ENCODE measurements at places on chromosomes 12 and 14.

DNA sequence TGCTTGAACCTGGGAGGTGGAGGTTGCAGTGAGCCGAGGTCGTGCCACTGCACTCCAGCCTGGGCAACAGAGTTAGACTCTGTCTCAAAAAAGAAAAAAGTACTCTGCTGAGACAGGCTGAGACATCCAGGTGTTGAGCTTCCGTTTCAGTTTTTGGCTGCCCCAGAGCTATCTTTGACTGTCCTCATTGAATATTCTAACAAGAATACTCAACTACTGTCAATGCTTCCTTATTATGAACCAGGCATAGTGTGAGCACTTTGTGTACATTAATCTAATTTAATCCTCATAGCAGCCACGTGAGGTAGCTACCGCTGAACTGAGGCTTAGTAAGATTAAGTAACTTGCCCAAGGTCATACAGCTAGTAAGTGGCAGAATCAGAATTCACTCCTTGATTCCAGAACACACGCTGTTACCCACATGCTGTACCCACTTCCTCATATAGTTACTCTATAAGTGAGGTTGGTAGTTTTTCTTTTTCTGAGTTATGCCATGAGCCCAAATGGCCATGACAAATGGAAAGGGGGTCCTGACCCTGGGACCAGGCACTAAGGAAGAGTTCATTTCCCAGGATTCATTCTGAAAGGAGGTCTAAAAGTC, 11.3 kb downstream of the ALDH1L2 start:
- no peak for DNase-seq

- DNase-seq: no peak
Measured at GRCh38 chr12:131799828-131800593, 28.2 kb upstream of the MMP17 start.

GRCh38 chr12:28223858-28224257, 33.6 kb downstream of the CCDC91 start:
- no peak for DNase-seq

DNA sequence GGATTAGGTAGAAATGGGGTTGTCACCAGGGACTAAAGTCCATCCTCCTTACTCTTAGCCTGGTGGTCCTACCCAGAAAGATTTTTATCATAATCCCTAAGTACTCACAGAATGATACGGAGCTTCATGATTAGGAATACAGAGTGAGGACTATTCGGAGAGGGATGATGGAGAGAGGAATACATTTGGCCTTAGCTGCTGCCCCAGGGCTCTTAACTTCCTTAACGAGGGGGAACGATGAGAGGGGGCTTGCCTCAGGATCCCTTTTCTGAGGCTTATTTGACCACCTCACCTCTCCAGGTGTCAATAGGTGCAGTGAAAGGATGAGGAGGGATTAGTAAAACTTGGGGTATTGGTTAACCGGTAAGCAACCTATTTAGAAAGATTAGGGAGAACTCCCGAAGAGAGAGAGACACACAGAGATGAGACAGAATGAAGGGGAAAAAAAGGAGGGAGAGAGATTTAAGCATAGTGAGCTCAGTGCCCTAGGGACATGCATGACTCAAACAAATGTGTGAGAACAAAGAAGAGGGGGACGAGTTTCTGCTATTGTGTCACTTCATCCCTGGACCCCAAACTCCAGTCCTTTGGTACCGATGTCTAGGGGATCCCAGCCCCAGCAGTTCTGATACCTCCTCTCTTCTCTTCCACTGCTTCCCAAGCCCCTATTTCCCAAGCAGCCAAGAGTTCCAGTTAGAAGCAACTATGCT, 1.1 kb downstream of the NFE2 start:
- DNase-seq: no peak

GRCh38 chr12:110180591-110181005, 56.4 kb downstream of the IFT81 start:
- DNase-seq: no peak

DNA sequence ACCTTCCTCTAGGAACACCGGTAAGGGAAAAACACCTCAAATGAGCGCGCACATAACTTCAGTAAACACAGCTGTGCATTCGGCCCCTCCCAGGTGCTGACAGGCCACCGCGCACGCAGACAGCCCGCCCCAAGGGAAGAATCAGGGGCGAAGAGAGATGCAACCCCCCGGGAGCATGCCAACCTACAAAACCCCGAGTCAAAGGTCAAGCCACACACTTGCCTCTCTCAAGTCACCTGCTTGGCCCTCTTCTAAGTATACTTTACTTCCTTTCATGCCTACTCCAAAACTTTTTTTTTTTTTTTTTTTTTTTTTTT, 2.3 kb upstream of the CYP46A1 start:
- DNase-seq: no peak

DNA sequence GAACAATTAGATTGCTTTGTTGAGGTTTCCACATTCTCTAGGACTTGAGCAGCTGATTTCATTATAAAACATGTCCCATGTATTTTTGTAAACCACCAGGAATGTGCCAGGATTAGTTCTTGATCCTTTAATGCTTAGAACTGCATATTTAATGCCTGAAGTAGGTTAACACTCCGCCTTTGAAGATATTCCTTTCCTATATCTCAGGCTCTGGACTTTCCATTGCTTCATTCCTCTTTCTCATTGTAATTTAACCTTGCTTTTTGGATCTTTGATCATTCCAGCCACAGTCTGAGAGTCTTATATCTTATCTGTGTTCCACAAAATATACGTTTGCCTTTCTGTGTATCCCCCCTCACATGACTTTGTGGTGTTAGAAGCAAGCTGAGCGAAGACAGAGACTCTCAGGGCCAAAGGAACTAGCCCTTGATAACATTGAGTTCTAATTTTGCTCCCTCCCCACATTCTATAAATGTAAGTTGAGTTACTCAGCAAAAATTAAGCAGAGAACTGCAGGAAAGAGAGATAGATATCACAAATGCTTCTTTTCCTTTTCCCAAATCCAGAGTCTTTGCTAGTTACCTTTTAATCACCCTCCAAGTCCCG, 2.4 kb upstream of the CLEC1B start:
- no peak for DNase-seq

GRCh38 chr12:47828976-47829482, 9.3 kb upstream of the HDAC7 start:
- no peak for DNase-seq

DNA sequence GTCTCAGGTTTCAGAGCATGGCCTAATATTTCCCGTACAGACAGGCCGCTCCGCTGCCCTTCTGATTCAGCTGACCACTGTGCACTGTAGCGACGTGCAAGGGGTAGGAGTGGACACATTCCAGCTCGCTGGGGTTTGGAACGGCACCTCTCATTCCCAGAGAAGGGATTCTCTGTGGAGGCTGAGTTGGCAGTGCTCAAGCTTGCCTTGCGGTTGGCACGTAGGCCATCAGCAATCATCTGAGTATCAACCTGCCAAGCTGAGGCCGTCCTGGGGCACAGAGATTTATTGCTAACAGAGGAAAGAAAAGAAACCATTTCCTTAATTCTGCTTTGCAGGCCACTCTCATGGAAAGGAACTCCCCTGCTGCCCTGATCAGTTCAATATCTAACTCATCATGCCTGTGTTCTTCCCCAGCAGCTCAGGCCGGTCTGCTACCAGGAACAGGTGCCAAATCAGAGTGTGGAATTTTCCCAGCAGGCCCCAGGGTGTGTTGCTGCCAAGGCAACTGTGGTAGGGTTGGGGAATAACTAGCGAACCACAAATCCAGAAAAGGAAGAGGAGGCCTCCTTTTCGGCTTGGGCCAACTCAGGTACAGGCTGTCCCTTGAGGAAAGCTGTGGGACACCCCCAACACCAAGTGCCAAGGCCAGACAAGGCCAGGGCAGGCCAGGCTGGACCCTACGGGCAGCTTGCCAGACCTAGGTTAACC, 92.5 kb downstream of the SSPN start:
- no peak for DNase-seq

- no peak for DNase-seq
Measured at GRCh38 chr12:2652401-2653081, 142.2 kb upstream of the FKBP4 start.

DNA sequence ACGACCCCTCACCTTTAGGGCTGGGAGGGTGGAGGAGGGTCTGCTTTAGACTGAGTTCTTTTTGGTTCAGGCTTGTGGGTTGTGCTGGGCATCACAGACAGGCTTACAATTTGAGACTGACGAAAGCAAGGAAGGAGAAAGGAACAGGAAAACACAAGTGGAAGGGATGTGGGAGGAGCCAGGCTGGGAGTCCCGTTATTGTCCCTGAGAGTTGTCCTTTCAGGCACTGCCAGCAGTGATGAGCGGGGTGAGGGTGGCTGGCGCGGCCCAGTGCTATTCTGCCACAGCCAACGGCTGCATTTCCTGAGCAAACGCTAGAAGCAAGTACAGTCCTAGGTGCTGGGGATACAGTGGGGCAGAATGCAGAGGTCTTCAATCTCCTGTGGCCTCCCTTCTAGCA, 29.2 kb upstream of the TSPAN9 start:
- no peak for DNase-seq

DNA sequence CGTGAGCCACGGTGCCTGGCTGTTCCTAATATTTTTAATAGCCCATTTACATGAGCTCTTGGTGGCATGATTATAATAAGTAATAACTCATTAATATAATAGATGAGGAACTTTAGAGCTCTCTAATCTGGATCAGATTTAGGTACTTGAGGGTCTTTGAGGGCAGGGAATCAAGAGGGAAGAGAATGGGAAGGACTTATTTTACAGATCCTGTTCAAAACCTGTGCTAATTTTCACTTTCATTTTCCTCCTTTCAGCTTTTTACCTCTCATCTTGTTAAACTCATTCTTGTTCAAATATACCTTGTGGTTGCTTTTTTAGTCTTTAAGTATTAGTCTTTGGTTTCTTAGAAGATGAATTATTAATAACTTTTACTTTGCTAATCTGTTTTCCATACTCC, 5.6 kb downstream of the NECAP1 start:
- no peak for DNase-seq

- no peak for DNase-seq
Measured at GRCh38 chr14:68564191-68564825, 228.6 kb downstream of the ZFP36L1 start.

GRCh38 chr12:1920436-1920835, 2.0 kb upstream of the CACNA2D4 start:
- peak; percentile 3 for DNase-seq

DNA sequence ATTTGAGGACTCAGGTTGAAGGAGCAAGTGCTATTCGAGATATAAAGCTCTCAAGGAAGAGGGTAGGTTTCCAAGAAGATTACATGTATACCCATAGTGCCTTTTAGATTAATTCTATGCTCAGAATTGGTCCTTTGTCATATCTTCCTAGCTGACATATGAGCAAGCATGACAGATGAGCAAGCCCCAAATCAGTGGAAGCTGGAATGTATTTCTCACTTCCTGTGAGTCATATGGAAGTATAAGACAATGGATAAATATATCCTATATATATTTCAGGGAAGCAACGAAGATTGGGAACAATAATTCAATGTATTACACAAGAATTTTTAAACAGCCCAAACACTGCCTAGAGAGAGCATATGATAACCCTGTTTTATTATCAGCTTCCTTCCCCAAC, 674.1 kb upstream of the ATXN7L3B start:
- DNase-seq: no peak

DNA sequence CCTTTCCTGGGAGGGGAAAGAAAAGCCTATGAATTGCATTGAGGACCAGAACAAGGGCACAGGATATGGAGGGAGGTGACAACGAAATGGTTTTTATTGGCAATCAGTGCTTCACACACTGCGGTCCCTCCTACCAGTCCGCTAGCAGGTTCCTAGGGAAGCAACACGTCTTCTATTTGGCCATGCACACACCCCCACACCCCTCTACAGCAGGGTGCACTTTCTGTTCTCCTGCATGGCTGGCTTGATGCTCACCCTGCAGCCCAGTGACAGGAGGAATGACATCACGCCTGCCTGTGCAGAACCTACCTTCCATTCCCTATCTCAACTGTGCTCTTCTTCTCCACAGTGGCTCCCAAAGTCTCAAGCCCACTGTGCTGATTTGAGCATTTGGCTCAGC, 57.9 kb downstream of the TTC9 start:
- no peak for DNase-seq

DNA sequence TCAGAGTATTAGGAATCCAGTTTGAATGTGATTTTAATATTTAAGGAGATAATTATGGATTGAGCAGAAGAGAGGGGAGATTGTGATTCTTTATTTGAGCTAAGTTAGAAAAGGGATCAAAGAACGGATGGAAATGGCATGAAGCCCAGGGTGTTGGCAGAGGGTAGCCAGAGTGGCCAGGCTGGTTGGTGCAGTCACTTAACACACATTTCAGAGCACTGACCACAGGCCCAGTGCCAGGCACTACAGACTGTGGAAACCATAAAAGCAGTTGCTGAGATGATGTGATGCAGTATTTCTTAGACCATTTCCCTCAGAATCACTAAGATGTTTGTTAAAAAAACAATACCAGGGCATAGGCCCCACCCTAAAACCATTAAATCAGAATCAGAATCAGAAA, 167.7 kb upstream of the AMIGO2 start:
- DNase-seq: no peak

DNA sequence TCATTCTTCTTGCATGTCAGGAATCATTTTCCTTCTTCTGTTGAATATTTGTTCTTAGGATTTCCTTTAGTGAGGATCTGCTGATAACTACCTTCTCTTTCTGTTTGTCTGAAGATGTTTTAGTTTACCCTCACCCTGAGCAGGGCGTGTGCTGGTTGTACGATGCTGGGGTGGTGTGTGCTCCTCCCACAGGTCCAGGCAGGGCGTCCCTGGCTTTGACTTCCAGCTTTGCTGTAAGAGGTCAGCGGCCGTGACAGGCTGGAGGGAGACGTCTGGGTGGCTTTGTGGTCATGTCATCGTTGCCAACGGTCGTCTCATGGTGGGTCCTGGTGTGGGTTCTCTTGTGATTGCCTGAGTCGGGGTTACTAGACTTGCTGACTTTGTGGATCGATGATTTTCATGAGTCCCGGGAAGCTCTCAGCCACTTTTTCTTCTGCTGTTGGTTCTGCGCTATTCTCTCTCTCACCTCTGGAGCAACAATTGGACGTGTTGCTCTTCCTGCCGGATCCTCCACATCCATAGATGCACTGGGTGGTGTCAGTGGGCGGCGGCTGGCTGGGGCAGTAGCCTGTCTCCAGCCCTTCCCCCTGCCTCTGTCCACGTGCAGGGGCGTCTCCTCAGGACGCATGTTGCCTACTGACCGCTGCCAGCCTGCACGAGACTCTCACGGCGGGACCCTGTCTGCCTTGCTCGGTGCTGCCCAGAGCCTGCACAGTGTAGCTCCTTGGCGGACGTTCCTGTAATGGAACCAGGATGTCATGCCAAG, 8.4 kb downstream of the PACS2 start:
- DNase-seq: no peak

GRCh38 chr14:96088911-96089310, 49.7 kb downstream of the C14orf132 start:
- no peak for DNase-seq

GRCh38 chr14:74048281-74048680, 29.1 kb downstream of the BBOF1 start:
- DNase-seq: peak; percentile 17

Measured in HEK293T (cell line).